ENCODE measurements at places on chromosomes 5 and 9.

- no peak for DNase-seq
Observed at GRCh38 chr9:81372628-81373191, 316.6 kb downstream of the TLE1 start.

DNA sequence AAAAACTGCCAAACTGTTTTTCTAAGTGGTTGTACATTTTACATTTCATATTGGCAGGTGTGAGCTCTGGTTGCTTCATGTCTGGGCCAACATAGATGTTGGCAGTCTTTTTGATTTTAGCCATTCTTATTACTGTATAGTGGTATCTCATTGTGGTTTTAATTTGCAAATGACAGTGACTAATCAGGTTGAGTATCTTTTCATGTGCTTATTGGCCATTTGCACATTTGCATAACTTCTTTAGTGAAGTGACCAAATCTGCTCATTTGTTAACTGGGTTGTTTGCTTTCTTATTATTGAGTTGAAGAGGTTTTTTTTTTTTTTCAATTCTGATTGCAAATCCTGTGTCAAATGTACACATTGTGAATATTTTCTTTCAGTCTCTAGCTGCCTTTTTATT, 36.9 kb upstream of the MSX2 start:
- no peak for DNase-seq

DNA sequence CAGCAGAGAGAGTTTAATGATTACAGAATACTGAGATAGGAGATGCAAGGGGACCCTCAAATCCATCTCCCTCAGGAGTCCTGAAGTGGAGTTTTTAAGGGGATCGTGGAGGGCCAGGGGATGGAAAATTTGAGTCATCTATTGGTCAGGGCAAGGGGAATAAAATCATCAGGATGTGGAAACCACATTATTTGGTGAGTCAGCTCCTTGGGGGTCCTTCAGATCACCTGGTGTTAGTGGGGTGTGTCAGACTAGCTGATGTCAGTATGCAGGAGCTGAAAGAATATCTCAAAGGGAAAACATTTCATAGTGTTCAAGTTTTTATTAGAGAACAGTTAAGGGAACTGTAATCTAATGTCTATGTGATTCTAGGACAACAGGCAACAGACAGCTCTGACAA, 183.0 kb upstream of the FTMT start:
- no peak for DNase-seq

- no peak for DNase-seq
Observed at GRCh38 chr5:100706776-100707175, 171.6 kb downstream of the FAM174A start.

GRCh38 chr9:109482391-109482916, 15.7 kb downstream of the PTPN3 start:
- no peak for DNase-seq

- no peak for DNase-seq
Observed at GRCh38 chr5:108059334-108059733, 322.6 kb downstream of the FBXL17 start.

- no peak for DNase-seq
Observed at GRCh38 chr9:71895117-71895516, 15.9 kb downstream of the ABHD17B start.

DNA sequence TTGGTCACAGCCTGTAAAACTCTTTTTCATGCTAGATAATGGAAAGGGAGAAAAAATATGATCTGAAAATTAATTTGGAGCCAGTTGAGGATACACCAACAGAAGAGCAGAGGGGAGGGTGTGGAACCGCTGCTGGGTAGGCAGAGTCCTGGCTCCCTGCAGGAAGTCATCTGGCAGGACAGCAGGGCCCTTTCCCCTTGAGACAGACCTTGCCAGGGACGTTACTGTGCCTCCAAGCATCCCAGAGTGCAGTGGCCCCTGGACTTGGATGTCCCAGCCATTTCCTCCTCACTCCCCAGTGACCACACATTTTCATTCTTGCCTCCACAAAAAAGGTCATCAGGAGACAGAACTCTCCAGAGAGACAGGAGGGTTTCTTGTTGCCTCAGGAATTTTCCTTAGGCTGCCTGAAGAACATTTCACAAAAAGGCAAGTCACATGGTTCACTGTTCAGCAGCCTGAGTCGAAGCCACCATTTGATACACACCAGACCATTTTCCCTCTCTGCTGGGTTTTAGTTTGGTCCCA, 5.9 kb downstream of the TRPM3 start:
- no peak for DNase-seq

- DNase-seq: peak; percentile 81
Observed at GRCh38 chr9:136311051-136312008, 7.4 kb upstream of the CCDC187 start.

All from NCI-H510A (cell line).